Activated naive CD4-positive, alpha-beta T cell (primary cell): ENCODE measurements at places on chromosomes 13 and 19.

- DNase-seq, result no peak
These were observed 1.1 kb downstream of the RAB8A start for GRCh38 chr19:16112778-16113177.

- DNase-seq, result no peak
These were observed 6.0 kb downstream of the SMARCA4 start for GRCh38 chr19:10966809-10967208.

GRCh38 chr19:51398096-51398704, 7.8 kb upstream of the C19orf84 start:
- no peak for DNase-seq

DNA sequence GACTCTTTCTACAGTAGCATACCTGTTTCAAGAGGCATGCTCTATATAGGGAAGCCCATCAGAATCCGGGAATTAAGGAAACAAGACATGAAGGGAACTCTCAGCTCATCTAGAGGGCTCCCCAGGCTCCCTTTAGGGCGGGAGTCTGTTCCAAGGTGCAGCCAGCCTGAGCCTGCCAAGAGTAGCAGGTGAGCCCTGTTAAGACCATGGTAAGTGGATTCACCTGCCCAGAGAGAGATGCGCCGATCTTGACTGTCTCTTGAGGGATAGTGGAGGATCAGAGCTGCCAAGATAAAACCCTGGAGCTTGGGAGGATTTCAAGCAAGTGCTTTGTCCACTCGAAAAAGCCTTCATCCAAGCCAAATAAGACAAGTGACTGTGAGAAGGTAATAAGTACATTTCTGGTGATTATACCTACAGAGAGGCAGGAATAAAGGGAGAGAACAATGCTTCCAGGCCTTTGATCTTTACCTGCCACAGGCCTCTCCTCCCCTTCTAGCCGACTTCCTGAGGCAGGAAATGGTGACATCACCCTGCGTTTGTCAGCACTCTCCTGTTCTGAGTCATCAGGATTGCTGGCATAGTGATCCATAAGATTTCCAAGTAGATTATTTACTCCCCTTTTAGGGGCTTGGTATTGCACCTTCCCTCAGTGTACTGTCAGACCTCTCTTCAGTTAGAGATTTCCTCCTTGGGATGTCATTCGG, 31.5 kb downstream of the KLF5 start:
- no peak for DNase-seq

- no peak for DNase-seq
These were observed 4.0 kb upstream of the SIGLEC8 start for GRCh38 chr19:51462276-51462675.

DNA sequence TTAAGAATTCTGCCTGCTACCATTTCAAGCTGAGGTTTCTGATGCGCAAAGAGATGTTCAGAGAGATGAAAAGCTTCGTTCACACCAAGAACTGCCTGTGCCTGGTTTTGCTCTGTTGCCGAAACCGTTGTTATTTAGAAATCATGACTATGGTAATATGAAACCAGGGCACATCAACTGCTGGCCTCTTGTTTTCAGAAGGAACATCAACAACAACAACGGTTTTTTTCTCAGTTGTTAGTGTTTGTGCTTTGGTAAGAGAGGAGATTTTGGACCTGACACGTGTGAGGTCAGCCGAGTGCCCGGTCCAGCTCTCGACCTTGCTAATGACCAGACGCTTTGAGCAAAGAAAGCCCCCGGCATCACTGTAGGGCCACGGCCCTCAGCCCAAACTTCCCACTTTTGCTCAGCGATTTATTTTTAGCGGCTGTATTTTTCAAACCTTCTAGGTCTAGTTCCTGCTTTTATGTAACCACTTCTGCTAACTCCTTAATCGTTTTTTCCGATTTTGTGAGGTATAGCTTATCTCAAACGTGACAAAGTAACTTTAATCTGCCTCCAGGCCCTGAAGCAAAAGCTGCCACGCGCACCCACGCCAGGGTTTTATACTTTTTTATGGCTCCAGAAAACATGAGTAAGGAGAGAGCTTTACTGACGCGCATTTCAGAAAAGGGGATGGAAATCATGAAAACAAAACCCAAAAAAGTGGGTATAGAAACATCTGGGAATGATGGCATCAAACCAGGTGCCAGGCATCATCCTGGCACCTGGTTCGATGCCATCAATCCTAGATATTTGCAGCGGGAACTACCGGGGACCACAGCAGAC, 42.0 kb downstream of the KLF2 start:
- no peak for DNase-seq

DNA sequence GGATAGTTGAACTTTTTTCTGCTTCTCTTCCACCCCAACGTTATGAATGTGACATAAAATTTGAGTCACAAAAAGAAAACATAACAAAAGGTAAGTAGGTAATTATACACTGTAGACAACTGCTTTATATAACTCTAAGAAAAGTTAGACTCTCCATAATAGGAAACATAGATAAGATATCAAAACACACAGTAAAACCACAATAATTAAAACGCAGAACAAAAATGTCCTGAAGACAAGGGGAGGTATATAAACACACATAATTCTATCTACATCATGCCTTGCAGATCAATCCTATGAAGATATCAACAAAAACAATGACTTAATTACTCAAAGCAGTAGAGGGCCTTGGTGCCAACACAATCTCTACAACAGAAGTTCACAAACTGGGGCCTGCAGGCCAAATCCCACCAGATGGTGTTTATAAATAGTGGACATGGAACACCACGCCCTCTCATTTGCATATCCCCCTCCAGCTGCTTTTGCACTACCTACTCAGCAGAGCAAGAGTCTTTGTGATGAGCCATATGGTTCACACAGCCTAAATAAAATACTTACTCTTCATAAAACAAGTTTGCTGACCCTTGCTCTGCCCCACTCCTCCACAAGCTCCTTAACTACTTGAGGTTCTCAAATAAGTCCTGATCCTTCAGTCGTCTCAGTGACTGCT, 254.7 kb downstream of the KLF12 start:
- no peak for DNase-seq

DNA sequence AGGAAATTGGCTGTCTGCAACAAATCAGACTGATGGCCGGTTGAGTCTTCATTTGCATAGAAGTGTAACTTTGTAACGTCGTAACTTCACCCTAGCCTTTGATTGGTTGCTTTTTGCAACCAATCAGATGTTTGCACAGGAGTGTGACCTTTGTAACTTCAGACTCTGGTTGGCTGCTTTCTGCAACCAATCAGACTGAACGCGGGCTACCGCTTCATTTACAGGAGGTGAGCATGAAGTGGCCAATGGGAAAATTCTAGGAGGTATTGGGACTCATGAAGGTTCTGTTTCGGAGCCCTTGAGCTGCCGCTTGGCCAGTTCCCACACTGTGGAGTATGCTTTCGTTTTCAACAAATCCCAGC, 441 bp upstream of the ZNF559 start:
- DNase-seq, result no peak

DNA sequence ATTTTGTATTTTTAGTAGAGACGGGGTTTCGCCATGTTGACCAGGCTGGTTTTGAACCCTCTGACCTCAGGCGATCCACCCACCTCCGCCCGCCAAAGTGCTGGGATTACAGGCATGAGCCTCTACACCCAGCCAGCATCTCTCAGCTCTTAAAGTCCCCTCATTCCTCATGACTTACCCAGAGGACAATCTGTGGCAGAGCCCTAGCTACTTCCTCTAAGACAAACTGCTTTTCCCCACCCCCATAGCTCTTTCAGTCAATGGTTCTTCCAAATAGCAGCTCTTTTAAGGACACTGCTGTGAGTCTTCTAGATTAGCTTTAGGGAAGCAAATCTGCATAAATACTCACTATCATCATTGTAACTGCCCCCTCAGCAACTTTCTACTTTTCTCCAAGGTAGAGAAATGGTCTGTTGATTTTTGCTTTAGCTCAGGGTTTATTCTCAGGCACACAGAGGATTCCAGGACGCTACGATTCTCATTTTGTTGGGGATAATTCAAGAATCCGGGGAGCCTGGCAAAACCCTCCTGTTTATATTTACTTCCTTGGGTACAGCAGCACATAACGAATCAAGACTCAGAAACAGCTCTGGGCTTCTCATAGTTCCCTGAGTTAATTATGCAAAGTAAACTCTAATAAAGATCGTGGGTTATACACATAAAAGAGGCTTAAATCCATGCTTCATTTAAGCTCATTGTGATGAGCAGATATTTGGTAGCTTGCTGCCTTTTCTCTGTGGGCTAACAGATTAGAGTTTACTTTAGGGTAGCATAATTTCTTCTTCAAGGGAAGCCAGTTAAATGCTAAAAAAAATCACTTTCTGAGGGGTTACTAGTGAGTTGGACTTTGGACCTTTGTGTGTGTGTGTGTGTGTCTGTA, 357.4 kb downstream of the TDRD3 start:
- no peak for DNase-seq

- no peak for DNase-seq
These were observed 9.3 kb downstream of the SLC7A10 start for GRCh38 chr19:33216198-33216830.

GRCh38 chr13:83794583-83794982, 87.7 kb downstream of the SLITRK1 start:
- no peak for DNase-seq

DNA sequence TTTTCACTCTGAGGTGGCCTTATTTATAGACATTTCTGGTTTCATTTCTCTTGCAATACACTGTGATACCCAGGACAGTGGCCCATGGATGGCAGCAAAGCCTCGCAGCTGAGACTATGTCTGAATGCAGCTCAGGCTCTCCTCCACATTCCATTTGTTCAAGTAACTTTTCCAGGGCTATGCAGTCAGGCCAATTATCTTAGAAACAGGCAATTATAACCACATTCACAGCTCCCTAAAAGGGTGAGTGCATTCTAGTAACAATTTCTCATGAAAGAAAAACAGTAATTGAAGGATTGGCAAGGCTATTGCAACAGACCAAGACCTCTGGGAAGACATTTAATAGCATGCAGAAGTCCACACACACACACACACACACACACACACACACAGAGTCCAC, 264.0 kb downstream of the TBC1D4 start:
- no peak for DNase-seq

- DNase-seq, result no peak
These were observed 1.1 kb downstream of the LMO7 start for GRCh38 chr13:75637181-75637750.

DNA sequence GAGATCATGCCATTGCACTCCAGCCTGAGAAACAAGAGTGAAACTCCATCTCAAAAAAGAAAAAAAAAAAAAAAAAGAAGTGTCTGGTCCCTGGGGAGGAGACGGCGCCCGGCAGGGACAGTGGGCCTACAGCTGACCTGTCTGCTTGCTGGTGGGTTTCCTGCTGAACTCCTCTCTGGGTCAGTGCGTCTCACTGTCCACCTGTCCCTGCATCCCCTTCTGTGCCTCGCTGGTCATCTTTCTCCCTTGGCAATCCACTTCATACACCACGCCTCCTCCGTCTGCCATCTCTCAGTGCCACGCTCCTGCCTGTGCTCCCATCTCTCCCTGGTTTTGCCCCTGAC, 63.4 kb downstream of the ACSBG2 start:
- no peak for DNase-seq

DNA sequence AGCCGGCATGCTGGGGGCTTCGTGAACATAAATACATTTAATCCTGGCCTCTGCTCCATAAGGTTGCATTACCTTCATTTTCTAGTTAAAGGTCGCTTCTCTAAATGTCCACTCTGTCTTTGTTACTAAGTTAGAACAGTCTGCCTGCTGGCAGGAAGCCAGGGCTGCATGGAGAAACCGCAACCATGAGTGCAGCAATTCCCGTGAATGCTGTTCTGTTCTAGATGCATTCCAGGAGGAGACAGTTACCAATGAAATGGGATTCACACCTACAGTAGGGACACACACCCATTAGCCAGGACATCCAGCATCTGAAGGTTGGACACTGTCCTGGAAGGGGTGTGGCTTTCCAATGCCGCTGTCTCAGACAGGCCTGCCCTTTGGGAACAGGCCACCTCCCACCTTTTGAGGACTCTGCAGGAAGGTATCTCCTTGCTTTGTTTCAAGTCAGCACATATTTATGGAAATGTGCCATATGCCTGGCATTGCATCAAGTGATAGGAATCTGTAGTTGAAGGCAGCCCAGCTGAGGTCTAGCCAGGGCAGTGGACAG, 129.7 kb downstream of the SLC7A1 start:
- no peak for DNase-seq
